ENCODE measurements at places on chromosomes 13 and 19.

DNA sequence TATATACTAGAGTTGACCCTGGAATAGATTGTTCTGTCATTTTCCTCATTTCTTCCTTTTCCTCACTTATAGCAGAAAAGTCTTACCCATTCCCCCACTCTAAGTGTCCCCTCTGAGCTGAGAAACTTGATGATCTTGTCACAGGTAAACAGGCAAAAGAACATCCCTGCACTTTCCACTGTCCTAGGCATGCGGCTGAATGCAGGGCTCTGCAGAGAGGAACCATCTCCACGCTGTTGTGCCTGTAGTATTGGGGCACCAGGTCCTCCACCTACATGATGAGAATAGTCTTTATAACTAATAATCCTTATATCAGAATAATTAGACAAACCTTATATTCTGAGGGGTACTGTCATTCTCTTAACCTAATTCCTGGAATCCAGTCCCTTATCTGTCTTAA is 211.3 kb downstream of the RBM26 start:
- no peak for DNase-seq

DNA sequence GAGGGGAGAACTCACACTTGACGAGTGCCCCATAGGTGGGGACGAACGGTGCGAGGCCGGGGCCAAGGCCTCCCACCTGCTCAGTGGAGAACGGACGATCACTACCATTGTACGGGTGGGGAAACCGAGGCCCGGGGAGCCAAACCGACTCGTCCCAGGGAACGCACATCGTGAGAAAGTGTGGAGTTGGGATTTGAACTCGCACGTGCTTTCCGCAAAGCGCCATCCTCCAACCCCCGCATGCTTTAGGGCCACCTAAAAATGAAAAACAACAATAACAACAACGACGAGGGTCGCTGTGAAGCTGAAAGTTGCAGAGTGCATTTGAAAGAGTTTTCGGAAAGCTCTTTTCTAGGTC is 458 bp downstream of the ARHGEF1 start:
- no peak for DNase-seq

- DNase-seq: no peak
Measured at GRCh38 chr19:12453495-12453894, 12.7 kb upstream of the ZNF443 start.

DNA sequence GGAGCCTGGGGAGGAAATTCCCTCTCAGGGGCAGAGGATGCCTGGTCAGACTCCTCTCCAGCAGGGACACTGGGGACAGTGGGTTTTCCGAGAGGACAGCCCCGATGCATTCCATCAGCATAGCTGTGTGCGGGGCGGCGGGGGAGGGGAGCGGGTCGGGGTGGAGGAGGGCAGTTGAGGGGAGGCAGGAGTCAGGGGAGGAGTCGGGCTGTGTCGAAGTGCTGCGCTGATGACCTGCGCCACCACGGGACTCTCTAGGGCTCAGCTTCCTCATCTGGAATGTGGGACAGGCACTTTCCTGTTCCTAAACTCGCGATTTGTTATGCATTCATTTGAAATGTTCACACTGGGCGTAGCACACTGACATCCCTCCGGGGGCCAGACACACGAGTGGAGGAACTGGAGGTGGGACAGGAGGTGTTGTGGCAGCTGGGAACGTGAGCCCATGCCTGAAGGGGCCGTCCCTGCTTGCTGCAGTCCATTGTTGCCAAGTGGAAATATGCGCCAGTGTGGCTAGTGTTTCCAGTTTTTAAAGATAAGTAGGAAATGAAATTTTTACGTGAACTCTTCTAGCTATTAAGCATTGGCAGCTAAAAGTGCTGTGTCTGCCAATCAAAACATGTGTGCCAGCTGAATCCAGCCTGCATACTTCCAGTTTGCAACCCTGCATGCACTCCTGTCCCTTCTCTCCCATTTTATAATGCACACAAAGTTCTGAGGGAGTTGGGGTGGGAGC is 43.3 kb downstream of the FLT1 start:
- DNase-seq: no peak

GRCh38 chr13:59459972-59460371 is 703.8 kb downstream of the DIAPH3 start:
- no peak for DNase-seq

- no peak for DNase-seq
Measured at GRCh38 chr19:413756-414420, 4.9 kb upstream of the C2CD4C start.

DNA sequence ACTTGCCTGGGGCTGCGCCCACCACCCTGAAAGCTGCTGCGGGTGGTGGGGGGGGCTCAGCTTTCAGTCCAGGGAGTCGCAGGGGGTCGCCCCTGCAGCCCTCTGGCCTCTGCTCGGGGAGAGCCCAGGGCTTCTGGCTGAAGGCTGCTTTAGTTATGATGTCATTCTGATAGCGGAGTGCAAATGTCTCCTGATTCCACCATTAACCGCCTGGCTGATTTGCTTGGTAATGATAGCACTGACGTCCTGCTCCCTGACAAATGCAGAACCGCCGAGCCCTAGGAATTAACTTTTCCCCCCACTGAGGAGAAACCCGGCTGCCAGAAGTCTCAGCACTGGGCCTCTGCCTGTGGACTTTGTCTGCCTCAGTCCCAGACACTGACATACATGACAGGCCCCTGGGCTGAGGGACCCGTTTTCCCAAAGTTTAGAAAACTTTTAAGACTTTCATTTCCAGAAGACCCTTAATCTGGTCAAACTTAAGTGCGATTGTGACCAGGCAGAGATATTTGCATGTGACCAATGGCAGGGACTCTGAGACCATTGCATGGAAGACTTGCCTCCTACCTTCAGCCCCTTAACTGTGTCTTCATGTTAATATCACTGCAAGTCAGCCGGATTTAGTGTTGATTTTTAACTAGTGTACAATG is 142.5 kb upstream of the ZNF536 start:
- no peak for DNase-seq

DNA sequence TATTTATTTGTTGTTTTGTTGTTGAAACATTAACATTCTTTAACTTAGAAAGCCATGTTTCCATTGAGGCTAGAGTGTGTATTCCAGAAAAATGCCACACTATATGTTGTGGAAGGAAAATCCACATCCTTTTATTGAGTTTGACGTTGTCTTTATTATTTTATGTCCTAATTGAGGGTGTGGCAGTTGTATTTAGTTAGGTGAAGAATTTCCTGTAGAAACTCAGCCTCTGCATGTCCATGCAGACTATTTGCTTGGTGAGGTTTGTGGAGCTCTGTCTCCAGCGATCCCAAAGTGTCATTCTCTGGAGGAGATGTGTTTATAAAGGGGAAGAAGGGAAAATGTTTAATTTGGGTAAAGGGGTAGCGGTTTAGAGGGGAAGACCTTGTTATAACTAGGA is 46.6 kb downstream of the AKAP11 start:
- no peak for DNase-seq

DNA sequence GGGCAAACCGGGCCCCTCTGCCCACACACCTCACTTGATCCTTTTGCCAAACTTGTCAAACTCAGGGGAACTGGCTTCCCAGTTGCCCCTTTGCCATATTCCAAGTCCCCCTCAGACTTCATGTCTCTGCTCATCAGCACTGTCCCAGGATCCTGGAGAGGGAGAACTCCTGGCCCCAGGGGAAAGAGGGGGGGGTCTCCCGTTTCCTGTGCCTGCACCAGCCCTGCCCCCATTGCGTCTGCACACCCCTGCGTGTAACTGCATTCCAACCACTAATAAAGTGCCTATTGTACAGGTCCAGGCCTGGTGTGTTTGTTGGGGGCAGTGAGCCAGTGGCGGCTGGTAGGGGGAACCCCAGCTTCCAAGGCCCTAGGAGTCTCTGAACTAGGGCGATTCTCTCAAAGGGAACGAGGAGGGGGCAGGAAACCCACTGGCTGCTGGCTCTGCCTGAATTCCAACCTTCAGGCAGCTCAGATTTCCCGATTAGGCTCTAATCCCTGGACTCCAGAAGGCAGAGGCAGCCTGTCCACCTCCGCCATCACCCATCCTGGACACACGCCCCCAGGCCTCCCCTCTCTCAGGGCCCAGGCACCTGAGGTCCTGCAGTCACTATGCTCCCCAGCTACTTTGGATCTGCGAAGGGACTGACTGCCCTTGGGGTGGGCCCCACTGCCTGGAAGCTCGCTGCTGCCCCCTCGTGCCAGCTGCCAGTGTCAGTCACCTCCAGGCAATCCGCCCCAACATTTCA is 9.7 kb upstream of the ILF3 start:
- peak; percentile 68 for DNase-seq

Data from stimulated activated CD8-positive, alpha-beta memory T cell treated with anti-CD3 and anti-CD28 coated beads, Interleukin-4, amount 100 ng/mL, for 4 hours (primary cell).